Activated CD8-positive, alpha-beta memory T cell treated with anti-CD3 and anti-CD28 coated beads for 1 hour (primary cell): ENCODE measurements at places on chromosomes 3 and 15.

DNA sequence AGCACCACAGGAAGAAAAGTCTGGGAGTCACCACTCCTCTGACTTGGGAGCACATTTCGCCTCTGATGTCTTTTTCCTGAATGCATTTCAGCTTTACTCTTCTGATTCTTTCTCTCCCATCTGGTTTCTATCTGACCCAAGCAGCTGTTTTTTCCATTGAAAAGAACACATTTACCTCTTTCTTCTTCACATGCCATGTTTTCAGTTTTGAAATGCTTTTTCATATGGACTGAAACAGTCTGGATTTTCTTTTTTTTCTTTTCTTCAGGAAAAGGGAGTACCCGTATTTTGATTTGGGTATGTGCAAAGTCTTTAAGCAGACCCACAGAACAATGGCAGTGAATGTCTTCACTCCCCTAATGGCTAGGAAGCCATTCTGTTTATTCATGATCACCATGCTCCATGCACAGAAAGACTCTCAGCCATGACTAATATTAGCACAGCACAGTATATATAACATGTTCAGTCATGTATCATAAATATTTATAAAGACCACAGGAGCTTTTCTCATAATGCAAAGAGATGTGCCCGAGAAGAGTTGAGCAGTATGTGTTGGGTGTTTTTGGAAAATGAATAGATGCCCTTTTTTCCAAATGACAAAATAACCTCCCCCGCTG lies 82.7 kb upstream of the LRIG1 start:
- no peak for DNase-seq

- no peak for DNase-seq
Measured at GRCh38 chr3:86838927-86839326, 152.0 kb downstream of the VGLL3 start.

- DNase-seq: no peak
Measured at GRCh38 chr15:63203451-63204090, 14.2 kb downstream of the RAB8B start.

GRCh38 chr3:142210608-142211007 lies 14.8 kb downstream of the GK5 start:
- DNase-seq: no peak

DNA sequence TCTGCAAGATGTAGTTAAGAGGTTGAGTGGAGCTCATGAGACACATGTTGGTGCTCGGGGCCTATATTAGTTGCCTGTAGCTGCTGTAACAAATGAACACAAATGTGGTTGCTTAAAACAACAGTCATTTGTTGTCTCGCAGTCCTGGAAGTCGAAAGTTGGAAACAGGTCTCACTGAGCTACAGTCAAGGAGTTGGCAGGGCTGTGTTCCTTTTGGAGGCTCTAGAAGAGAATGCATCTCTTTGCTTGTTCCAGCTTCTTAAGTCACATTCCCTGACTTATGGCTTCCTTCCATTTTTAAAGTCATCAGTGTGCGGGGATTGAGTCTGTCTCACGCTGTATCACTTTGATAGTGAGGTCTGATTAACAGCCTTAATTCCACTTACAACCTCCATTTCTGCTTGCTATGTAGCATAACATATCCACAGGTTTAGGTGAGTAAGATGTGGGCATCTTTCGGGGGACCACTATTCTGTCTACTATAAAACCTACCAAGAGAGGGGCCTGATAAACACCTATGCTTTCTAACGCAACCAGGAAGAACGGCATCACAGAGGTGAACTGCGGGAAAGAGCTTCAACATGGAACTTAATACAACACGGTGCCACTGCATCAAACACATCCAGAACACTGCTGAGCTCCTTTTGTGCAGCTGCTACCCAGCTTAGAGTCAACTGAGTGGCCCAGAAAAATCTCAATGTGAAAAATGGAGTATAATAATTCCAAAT lies 119.4 kb downstream of the ATP10A start:
- DNase-seq: no peak

- DNase-seq: no peak
Measured at GRCh38 chr15:44194323-44195150, 534 bp downstream of the FRMD5 start.

- DNase-seq: no peak
Measured at GRCh38 chr3:152459118-152459515, 190.4 kb downstream of the MBNL1 start.

GRCh38 chr3:107238787-107239186 lies 138.5 kb upstream of the CCDC54 start:
- DNase-seq: no peak
